Kasumi-1 (cell line): ENCODE measurements at places on chromosomes 12 and 14.

GRCh38 chr12:88746386-88746785, 166.1 kb upstream of the KITLG start:
- no peak for DNase-seq

- no peak for DNase-seq
These were observed 272.4 kb downstream of the ALX1 start for GRCh38 chr12:85552461-85552860.

GRCh38 chr12:121021754-121022153, 5.5 kb upstream of the C12orf43 start:
- no peak for DNase-seq

DNA sequence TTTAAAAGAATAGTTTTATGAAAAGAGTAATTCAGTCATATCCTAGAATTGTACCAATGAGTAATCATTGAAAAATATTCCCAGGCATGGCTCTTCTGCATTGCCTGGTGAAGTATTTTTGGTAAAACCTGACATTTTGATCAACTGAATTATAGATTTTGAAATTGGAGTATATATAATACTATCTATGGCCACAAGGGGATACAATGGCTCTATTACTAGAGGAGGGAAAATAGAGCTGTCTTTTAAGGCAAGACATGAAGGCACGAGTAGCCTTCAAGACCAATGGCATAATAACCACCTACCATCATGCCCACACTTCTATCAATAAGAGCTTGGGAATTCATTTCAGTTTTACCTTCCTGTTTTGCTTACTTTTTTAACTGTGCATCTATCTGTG, 1241.4 kb upstream of the TMEM132C start:
- DNase-seq = no peak

GRCh38 chr14:94181835-94182234, 7.7 kb downstream of the PPP4R4 start:
- DNase-seq = no peak

DNA sequence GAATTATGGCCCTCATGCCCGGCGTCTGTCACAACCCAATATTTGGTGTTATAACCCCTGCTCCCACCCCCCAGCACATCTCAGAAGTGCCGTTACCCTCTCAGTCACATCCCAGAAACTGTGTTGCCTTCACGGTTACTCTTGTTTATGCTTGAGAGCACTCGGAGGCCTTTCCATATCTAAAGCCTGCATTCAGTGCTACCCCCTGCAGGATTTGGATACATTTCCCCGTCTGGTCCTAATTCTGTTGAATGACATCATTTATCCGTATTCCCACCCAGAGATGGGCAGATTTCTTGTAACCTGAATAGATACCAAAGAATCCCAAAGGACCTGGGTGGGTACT, 19.1 kb upstream of the FOS start:
- DNase-seq = peak; percentile 52

DNA sequence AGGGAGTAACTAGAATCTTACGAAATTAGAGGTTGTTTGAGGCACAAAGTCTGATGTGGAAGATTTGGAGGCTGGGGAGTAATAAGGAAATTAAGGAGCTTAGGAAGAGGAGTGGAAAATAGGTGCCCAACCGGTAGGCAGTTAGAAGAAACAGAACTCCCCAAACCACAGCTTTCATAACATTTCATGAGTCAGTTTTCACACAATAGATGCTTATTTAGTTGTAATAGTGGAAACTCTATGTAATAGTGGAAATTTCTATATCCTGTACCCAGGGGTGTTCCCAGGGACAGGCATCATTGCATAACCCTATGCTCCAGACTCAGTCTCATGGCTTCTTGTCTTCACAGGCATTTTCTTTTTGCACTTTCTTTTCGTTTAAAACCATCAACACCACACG, 8.3 kb downstream of the C3AR1 start:
- DNase-seq = peak; percentile 50

DNA sequence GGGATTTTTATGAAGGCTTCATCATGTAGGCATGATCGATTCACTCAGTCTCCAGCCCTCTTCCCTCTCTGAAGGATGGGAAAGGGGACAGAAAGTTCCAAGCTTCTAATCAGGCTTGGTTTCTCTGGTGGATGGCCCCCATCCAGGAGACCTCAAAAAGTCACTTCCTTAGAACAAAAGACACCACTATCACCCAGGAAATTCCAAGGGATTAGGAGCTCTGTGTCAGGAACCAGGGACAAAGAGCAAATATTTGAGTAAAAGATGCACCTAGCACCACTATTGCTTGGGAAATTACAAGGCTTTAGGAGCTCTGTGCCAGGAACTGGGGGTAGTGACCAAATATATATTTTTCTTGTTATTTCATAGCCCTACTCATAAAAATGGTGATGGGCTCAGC, 33.6 kb upstream of the TMX1 start:
- DNase-seq = no peak

GRCh38 chr14:59463787-59464485, 1.2 kb downstream of the GPR135 start:
- no peak for DNase-seq

GRCh38 chr14:64806202-64806861, 73.4 kb downstream of the SPTB start:
- no peak for DNase-seq

DNA sequence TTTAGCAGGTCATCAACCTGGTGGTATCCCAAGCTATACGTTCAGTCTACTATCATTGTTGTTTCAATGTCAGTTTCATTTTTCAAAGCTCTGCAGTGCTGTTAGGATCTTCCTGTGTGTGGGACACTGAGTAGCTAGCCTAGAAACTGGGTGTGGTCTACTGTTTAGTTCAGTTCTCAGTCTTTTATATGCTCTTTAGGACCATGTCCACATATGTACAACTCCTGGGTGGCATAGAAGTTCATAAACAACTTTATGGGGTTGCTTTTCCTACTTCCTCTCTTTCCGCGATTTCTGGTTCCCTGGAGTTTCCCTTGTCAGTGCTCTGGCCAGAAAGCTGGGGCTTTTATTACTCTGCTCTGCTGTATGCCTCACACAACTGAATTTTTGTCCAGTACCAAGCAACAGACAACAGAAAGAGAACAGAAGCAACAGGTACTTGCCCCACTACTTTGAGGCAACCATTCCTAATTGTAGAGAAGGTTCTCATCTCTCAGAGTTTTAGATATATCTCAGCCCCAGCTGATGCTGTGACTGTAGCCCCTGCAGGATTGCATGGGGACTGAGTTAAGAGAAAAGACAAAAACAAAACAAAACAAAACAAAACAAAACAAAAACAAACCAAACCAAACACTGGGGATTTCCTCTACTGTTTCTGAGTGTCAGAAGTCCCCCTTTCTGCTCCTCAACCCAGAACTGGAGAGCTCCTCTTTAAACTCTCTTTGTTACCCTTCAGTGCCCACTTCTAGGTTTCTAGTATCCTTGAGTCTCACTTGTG, 30.3 kb downstream of the MIS18BP1 start:
- no peak for DNase-seq

- no peak for DNase-seq
These were observed 174.2 kb downstream of the SSPN start for GRCh38 chr12:26369588-26369987.

- DNase-seq = peak; percentile 21
These were observed 285.3 kb downstream of the DAD1 start for GRCh38 chr14:22303589-22304195.

DNA sequence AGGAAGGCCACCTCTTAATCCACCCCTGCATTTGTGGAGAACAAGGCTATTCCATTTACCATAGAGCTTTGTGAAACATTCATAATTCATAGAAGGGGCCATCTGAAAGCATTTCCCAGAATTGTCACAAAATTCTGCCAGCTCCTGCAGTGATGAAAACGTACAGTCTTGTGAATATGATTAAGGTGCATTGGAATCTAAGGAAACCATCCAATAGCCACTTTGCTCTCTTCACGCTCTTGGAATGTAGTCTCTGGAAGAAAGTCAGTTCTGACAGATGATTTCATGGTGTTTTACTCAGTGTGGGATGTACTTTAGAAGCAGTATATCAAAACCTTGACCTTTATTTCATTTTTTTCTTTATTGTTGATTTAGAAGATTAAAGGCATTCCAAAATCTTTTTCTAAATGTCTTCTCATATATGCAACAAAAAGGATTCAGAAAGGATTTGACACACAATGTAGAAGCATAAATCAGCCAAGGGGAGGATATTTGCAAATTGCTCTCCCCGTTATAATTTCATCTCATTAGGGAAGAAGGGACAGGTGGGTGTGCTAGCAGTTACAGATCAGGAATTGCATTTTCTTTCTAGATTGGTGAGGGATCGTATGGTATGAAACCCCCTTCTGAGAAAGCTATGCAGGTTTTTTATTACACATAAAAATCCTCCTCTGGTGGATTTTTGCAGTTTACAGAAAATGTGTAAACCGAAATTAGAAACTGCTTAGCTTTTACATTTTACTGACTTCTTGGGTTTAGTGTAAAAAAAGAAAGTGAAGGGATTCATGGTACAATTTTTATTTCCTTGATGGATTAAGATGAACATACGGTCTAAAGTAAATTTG, 390.2 kb downstream of the LRIG3 start:
- DNase-seq = no peak

DNA sequence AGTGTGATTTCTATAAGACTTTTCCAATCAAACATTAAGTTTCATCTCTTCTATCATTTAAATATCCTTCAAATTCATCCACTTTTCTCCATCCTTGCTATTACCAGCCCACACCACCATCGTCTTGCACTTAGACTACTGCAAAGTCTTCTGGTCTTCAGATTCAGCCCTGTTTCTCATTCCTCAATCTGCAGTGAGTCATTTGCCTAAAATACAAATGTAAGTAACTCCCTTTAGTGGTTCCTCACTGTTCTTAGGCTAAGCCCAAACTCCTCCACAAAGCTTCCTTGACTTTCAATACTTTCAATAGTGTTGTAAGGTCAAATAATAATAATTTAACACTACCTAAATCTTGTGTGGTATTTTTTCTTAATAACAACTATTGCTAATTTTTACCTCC, 83.3 kb downstream of the PLEKHG7 start:
- DNase-seq = peak; percentile 38
